Kidney capillary endothelial cell (primary cell): ENCODE measurements at places on chromosomes 5 and 9.

DNA sequence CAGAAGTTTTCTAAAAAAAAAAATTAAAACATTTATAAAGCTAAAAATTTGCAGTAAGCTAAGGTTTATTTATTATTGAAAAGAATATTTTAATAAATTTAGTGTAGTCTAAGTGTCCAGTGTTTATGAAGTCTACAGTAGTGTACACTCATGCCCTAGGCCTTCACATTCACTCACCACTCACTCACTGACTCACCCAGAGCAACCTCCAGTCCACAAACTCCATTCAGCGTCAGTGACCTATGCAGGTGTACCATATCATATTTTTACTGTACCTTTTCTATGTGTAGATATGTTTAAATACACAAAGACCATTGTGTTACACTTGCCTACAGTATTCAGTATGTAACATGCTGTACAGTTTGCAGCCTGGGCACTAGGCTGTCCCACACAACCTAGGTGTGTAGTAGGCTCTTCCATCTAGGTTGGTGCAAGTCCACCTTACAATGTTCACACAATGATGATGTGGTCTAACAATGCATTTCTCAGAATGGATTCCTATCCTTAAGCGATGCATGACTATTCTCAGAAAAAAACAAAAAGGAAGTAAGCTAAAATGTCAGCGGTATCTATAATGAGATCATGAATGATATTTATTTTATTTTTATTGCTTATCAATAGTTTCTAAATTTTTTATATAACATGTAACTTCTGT is 336.7 kb downstream of the AGTPBP1 start:
- no peak for DNase-seq

DNA sequence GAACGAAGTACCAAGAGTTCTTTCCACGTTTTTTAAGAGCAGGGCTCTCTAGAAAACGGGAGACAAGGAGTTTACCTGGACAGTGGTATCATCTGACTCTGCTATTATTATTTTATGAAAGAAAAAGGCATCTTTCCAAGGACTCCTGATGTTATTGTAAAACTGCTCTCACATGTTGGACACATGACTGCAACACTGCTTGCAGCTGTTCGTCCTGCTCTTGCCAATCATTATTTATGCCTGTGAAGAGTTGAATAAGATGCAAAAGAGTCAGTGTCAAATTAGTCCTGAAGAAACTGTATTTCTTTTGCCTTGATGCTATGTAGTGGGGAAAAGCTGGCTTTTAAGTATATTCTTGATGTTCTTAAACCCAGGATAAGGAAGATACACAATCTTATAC is 284.5 kb upstream of the PTGER4 start:
- no peak for DNase-seq

GRCh38 chr5:39650008-39650762 is 225.4 kb upstream of the DAB2 start:
- peak; percentile 16 for DNase-seq

- no peak for DNase-seq
Measured at GRCh38 chr9:36046923-36047322, 10.2 kb downstream of the RECK start.

- no peak for DNase-seq
Measured at GRCh38 chr5:36304095-36304805, 2.5 kb upstream of the RANBP3L start.

DNA sequence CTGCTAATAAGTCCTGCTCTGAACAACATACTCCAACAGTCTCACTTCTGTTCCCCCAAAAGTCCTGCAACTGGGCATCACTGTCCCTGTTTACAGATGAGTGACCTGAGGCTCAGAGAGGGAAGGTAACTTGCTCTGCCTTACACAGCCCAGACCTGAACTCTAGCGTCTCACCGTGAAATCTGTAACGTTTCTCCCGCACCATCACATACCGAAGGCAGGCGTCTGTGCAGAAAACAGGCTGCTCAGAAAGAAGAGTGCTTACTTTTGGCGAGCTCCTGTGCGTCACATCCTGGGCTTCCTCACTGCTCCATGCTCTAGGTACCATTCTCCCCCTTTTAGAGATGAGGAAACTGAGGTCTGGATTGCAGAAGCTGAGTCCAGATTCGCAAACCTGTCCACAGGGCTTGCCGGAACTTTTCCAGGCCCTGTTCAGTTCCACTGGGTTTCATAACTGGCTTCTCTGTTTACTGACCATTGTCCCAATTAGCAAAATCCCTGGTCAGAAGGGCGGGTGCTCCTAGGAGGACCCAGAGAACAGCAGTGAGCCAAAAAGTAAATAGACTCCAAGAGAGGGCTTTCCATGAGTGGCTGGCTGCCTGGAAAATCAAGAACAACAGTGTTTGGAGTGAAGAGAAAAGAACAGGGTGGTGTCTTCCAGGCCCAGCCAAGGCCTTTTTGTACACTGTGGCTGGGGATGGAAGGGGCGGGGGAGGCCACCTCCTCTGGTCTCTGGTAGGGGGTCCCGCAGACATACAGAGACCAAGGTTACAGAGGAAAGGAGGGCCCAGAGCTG is 27.1 kb downstream of the GSN start:
- no peak for DNase-seq

GRCh38 chr5:63154476-63155309 is 576.1 kb downstream of the LRRC70 start:
- no peak for DNase-seq
